CD8-positive, alpha-beta T cell (primary cell): ENCODE measurements at places on chromosomes 4 and X.

DNA sequence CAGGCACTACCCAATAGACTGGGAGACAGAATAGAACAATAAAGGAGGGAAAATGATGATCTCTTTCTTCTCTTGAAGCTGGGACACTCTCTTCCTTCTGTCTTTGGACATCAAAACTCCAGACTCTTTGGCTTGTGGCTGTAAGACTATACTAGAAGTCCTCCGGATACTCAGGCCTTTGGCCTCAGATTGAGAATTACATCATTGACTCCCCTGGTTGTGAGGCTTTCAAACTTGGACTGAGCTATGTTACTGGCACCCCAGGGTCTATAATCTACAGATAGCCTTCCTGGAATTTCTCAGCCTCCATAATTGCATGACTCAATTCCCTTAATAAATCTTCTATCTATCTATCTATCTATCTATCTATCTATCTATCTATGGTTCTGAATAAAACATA, 294.2 kb upstream of the CT83 start:
- DNase-seq = no peak

GRCh38 chrX:134543288-134543687, 83.3 kb downstream of the HPRT1 start:
- no peak for DNase-seq

DNA sequence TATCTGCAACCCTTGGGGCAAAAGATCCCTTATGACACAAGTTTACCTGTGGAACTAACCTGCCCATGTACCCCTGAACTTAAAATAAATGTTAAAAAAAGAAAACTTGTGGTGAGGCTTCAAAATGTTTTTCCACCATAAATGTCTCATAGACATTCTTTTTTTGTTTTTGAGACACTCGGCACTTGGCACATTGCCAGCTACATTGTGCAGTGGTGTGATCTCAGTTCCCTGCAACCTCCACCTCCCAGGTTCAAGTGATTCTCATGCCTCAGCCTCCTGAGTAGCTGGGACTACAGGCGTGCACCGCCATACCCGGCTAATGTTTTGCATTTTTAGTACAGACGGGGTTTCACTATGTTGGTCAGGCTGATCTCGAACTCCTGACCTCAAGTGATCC, 528.9 kb upstream of the CXorf51A start:
- DNase-seq = no peak

- no peak for DNase-seq
Measured at GRCh38 chr4:155026715-155027114, 181.7 kb upstream of the NPY2R start.

GRCh38 chrX:54049801-54050200, 5.5 kb upstream of the PHF8 start:
- no peak for DNase-seq

GRCh38 chrX:9342561-9343051, 122.3 kb upstream of the TBL1X start:
- DNase-seq = peak; percentile 64

- no peak for DNase-seq
Measured at GRCh38 chrX:15549189-15550012, 48.8 kb downstream of the BMX start.

DNA sequence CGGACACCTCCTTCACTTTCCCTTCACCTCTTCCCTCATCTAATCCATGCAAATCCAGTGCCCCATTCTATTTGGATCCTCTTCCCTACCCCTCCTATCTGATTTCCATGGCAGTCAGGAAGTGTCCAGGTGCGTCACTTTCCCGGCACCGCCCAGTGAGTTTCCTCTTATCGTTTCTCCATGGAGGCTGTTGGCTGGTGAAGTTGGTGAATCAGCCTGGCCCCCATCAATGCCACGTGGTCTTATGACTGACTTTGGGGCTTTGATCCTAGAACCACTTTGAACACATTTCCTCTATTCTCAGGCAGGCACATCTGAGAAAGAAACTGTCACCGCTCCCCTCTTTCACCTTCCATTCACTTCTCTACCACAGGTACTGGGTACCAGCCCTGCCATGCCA, 137.8 kb downstream of the CEP135 start:
- no peak for DNase-seq

DNA sequence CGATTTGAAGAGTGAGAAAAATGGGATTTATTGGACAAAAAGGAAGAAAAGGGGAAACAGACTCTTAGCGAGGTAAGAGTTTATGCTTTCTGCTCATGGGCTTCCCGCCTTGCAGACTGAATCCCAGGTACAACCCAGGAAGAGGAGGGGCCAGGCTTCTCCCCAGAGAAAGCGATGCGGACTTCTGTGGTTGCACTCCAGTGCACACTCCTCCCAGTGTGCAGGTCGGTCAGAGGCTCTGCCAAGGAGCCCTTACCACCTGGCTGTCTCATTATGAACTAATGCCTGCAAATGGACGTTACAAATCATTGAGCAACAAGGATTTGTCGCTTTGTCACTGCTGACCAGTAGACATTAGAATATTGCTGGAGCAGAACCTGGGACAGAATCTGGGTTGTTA, 39.9 kb upstream of the GLRA2 start:
- DNase-seq = no peak

DNA sequence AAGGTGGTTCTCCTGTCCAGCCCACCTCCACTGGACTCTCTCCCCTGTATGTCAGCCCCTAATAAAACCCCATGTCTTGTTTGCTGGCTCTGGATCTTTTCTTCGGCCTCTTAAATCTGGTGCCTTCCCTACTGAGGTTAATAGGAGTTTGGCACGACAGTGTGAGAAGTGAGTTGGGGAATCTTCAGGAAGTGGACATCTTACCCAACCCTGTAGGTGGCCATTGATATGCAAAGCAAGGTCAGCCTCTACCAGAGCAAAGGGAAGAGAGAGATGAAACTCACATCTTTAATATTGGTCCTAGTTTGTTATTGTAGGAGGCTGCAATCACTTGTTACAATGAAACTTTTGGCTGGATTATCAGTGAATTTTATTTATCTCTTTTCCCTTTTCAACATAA, 111.7 kb downstream of the CHRDL1 start:
- DNase-seq = no peak

GRCh38 chr4:53601251-53601764, 10.0 kb upstream of the LNX1 start:
- no peak for DNase-seq

DNA sequence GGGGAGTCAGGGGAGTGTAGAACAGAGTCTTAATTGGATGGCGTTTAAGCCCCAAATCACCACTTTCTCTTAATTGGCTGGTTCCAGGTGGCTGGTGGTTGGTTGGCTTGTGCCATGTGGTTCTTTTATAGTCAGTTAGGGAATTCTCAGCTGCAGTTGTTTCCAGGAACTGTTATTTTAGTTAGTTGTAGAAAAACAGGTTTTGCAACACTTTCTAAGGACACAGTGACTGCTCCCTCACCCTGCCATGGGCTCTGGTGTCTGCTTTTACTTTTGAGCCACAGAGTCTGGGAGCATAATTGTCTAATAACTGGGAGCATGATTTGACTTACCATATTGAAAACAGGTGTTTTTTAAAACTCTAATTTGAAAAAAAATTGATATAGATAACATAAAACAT, 75.8 kb upstream of the PCDH18 start:
- DNase-seq = no peak

- DNase-seq = peak; percentile 11
Measured at GRCh38 chrX:20515841-20516461, 249.2 kb upstream of the RPS6KA3 start.

- DNase-seq = no peak
Measured at GRCh38 chr4:678331-679103, 4.2 kb downstream of the MYL5 start.

DNA sequence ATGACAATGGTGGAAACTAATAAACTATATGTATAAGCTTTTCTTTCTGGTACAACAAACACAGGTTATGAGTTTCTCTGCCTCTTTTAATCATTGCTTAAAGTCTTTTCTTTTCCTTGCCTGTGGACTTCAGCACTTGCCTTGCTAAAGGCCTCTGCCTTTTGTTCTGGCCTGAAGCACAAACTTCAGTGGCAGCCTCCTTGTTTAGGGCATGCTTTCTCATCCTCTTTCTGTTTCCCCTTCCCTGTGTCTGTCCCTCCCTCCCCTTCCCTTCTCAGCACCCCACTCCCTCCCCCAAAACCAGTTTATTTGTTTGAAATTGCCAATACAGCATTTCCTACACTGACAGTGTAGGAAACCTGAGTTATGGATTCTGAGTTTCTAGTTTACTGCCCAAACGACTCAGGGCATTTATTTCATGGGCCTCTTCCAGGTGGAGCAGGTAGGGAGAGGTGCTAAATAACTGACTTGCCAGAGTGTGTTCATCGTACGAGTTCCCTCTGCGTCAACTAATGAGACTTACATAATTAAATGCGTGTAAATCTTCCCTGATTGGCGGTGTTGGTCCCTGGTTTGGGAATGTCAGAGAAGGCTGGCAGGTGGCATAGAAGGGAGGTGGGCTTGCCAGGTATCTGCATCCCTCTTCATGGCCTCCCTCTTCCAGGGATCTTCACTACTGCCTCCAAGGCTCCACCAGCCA, 311.0 kb downstream of the FBXW7 start:
- DNase-seq = no peak

GRCh38 chrX:30951003-30951402, 61.9 kb upstream of the TAB3 start:
- DNase-seq = no peak

- no peak for DNase-seq
Measured at GRCh38 chr4:6356076-6356560, 86.5 kb downstream of the WFS1 start.

DNA sequence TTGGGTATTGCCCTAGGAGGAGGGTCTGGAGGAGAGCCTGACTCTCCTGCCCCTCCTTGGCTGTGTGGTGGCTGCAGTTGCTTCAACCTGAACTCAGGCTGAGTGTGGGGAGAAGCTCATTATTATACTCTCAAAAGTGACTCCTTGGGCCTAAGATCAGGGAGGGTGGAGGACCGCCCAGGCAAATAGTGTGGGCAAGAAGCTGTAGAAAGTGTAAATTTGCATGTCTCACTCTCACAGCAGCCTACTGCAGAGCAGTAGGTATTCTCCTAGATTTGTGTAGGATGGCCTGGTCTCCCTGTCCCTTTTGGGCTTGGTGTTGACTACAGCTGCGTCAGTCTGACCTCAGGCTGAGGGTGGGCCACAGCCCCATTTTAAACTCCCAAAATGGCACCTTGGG, 156.1 kb downstream of the ZNF330 start:
- no peak for DNase-seq

DNA sequence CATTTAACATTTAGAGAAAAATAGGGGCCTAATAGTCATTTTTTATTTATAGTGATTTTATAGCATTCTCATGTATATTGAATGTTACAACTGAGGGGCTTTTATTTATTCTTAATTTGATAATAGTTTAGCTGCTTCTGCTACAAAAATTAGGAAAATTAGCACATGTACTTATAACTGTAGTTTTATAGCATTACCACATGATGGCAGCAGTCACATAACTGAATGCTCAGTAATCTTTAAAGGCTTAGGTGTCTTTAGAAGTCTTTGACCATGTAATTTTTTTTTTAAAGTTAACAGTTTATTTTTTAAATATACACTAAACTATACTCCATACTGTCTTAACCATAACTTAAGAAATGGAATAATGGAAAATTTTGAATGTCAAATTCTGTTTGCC, 136.6 kb downstream of the STAG2 start:
- no peak for DNase-seq

- peak; percentile 50 for DNase-seq
Measured at GRCh38 chr4:7719354-7720174, 220.1 kb downstream of the AFAP1 start.

GRCh38 chr4:127479031-127479622, 153.6 kb upstream of the INTU start:
- DNase-seq = no peak

GRCh38 chr4:12701384-12701783, 782.8 kb downstream of the RAB28 start:
- DNase-seq = no peak

GRCh38 chrX:97743014-97743413, 859.3 kb downstream of the RPA4 start:
- DNase-seq = peak; percentile 1

GRCh38 chr4:104989371-104989770, 157.3 kb upstream of the TET2 start:
- no peak for DNase-seq

DNA sequence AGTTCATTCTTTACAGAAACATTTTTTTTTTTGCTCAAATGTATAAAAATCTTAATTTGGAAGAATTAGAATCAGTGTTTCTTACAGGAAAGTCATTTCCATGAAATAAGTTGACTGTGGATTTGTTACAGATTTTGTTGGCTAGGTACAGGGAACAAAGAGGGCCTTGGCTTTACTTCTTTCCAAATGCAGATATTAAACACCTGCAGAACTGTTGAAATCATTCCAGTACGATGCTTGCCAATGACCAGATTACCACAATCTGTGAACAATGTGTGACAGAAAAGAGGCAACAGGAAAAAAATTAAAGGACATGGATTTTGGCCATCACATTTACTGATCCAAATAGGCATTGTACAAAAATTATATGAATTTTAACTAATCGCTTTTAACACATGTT, 70.8 kb downstream of the ANXA10 start:
- DNase-seq = no peak

DNA sequence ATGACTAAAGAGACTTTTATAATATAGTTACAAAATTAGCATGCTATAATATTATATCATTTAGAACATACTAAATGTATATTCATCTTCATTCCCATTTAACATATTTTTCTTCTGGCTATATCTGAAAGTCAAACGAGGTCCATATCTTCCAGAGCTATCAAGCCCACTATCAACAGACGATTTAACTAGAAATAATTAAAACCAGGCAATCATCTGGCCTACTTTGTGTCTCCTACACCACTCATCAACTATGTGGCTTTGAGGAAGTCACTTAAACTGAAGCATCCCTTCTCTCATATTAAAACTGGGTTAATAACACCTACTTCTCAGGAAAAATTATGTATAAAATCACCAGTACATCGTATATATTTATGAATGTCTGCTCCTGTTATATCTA, 1330.5 kb upstream of the PABPC4L start:
- no peak for DNase-seq

DNA sequence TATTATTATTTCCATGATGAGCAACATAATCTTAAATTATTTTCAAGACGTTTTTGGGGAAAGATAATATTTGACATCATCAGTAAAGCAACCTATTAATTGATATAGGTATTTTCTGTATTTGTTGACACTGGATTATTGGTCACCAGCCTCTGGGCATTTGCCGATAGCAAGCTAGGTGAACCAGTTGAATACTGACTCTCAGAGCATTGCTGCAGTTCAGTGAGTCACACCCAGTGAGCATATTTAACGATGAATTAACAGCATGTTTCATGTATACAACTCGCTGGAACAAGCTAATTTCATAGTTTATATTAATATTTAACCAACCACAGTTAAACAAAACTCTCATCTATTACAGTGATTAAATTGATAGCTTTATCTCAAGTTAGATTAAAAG, 1006.0 kb upstream of the DIAPH2 start:
- DNase-seq = no peak
